ENCODE measurements at places on chromosomes 12 and 14. TPM values are rescaled to one million over a fixed set of nuclear protein-coding genes. Genes with fewer than 3 reads are reported as not detected.

Gene SLC38A2
- total RNA-seq = 979 TPM

Gene NRL
- 0.38 TPM for total RNA-seq

GRCh38 chr12:54525383-54525782, 24.0 kb upstream of the PDE1B start:
- H3K27me3 ChIP-seq = peaks cover 66% of the 10 kb centered on the region
- no peak overlapping the region for H3K4me3 ChIP-seq
- H3K4me1 ChIP-seq = no peaks in the 10 kb centered on the region

DNA sequence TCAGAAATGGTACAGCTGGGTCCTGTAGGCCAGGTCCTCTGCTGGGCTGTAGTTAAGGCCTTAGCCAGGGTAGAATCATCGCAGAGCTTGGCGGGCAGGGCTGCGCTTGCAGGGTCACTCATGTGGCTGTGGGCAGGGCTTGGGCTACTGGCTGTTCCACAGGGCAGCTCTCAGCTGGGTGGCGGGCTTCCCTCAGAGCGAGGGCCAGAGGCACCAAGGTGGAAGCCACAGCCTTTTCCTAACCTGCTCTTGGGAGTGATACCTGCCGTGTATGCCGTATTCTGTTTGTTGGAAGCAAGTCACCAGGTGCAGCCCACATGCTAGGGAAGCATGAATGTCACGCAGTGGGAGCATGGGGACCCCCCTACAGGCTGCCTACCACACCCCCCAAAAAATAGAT, 69.8 kb upstream of the RIN3 start:
- H3K4me3 ChIP-seq = no peak overlapping the region
- no peaks in the 10 kb centered on the region for H3K4me1 ChIP-seq
- H3K27me3 ChIP-seq = peaks cover 9% of the 10 kb centered on the region
- H3K36me3 ChIP-seq = no peaks in the 10 kb centered on the region
- no peak overlapping the region for H3K27ac ChIP-seq

DNA sequence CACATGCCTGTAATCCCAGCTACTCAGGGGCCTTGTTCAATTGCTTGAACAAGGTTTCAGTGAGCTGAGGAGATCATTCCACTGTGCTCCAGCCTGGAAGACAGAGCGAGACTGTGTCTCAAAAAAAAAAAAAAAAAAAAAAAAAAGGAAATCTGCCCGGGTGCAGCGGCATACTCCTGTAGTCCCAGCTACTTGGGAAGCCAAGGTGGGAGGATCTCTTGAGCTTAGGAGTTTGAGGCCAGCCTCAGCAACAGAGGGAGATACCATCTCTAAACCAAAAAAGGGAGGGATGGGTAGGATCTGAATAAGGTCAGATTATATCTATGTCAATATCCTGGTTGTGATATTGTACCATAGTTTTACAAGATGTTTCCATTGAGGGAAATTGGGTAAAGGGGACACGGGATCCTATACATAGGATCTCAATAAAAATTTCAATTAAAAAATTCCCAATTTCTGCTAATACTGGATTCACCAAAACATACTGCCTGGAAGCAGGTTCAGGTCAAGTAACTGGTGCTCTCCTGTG, 76.4 kb downstream of the BORCS5 start:
- DNase-seq = no peak
- peaks cover 18% of the 10 kb centered on the region for H3K36me3 ChIP-seq

DNA sequence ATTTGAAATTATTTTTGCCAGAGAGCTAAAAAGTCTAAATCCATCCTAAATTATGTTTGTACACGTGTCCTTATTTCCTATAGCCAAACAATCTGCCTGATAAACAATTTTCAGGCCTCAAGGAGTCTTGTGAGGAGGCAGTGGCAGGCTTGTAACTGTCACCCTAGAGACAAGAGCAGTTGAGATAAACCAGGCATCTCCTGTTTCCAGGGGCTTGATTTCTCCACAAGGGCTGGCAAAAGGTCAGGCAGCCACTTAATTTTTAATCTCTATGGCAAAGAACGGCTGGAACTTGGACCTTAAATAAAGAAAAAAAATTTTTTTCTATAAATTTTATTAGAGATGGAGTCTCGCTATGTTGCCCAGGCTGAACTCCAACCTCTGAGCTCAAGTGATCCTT, 15.5 kb downstream of the PKP2 start:
- H3K36me3 ChIP-seq = no peaks in the 10 kb centered on the region
- no peak for DNase-seq
- no peaks in the 10 kb centered on the region for H3K4me1 ChIP-seq
- H3K27ac ChIP-seq = no peak overlapping the region

Measured in HFFc6 (cell line).